KBM-7 (cell line): ENCODE measurements at places on chromosomes 3 and 15.

DNA sequence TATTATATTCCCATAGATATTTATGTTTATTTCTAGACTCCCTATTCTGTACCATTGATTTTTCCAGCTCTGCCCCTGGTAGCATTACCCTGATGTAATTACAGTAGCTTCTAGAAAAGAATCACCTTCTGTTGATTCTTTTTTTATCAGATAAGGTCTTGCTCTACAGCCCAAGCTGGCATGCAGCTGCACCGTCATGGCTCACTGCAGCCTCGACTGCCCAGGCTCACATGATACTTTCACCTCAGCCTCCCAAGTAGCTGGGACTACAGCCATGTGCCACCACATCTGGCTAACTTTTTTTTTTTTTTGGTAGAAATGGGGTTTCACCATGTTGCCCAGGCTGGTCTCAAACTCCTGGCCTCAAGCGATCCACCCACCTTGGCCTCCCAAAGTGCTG lies 41.8 kb downstream of the SLC24A1 start:
- no peak for DNase-seq

GRCh38 chr3:48219543-48219942 lies 3.8 kb upstream of the CAMP start:
- DNase-seq: no peak

- DNase-seq: no peak
These were observed 47.8 kb upstream of the P2RY1 start for GRCh38 chr3:152786977-152787681.

DNA sequence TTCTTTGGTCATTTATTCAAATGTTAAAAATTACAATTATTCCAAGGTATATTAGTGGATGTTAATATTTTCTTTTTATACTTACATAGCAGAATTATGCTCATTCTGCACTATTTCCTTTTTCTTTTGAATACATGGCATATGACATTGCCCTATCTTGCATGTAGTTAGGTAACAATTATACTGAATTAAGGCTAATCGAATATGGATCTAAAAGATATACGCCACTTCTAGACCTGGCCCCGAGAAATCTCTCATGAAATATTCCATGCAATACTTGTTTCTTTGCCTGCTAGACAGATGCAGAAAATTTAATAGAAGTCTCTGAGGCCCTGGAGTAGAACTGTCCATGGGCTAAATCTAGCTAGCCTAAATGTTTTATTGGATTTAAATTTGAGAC lies 493.4 kb downstream of the OTOL1 start:
- no peak for DNase-seq

- no peak for DNase-seq
These were observed 17.6 kb downstream of the RSRC1 start for GRCh38 chr3:158127250-158128219.

- DNase-seq: no peak
These were observed 23.1 kb upstream of the TRIM71 start for GRCh38 chr3:32794487-32795308.

- DNase-seq: no peak
These were observed 53.7 kb downstream of the SCN11A start for GRCh38 chr3:38998086-38998485.

- no peak for DNase-seq
These were observed 170.4 kb upstream of the LRRN1 start for GRCh38 chr3:3628676-3629328.

DNA sequence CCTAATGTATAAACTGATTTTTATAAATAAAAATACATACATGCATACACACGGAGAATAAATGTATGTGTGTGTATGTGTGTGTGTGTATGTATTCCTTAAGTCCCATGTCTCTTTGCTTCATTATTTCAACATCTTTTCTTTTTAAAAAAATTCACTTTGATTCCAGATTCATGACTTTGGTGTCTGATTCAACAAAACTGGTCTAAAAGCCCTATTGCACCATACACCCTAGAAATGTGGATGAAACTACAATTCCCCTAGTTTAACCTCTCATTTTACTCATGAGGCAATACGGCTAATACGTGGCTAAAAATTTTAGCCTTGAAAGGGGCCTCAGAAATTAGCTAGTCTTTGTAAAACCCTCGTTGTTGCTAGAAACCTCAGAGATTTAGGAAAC lies 228.1 kb downstream of the ADAMTS9 start:
- no peak for DNase-seq

GRCh38 chr15:64464276-64465005 lies 4.1 kb downstream of the ZNF609 start:
- no peak for DNase-seq
